MCF 10A (cell line): ENCODE measurements at places on chromosomes 12 and 14. TPM values are rescaled to one million over a fixed set of nuclear protein-coding genes. Genes with fewer than 3 reads are reported as not detected.

Gene GLT1D1
- total RNA-seq = not detected in 2 replicates

Gene KRT73
- not detected in 2 replicates for total RNA-seq

Gene SLC17A8
- not detected in 2 replicates for total RNA-seq

DNA sequence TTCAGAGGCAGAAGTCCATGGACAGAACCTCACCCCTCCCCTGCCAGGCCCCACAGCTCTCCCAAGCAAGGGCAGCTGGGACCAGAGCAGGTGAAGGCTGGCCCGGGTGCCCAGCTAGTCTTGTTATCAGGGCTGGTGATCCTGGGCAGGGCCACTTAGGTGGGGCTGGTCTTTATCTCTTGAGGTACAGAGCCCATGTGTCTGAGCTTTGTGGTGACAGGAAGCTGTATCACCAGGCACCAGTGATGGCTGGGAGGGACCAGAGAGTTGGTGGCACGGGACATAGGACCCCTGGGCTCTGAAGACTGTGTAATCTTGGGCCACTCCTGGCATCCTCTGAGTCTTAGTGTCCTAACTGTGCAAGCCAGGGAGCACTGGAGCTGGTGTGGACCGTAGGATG lies 12.8 kb upstream of the HPD start:
- peaks cover 7% of the 10 kb centered on the region for H3K4me1 ChIP-seq
- no peaks in the 10 kb centered on the region for H3K27me3 ChIP-seq
- H3K27ac ChIP-seq = no peak overlapping the region
- no peaks in the 10 kb centered on the region for H3K36me3 ChIP-seq

GRCh38 chr12:19849208-19849607 lies 409.9 kb downstream of the AEBP2 start:
- no peak overlapping the region for H3K4me3 ChIP-seq
- H3K27ac ChIP-seq = no peak overlapping the region
- H3K4me1 ChIP-seq = peaks cover 8% of the 10 kb centered on the region
- H3K36me3 ChIP-seq = peaks cover 6% of the 10 kb centered on the region
